SHP77 treated with DMSO at 0.1 percent for 48 hours (cell line): ENCODE measurements at places on chromosomes 1 and 21.

DNA sequence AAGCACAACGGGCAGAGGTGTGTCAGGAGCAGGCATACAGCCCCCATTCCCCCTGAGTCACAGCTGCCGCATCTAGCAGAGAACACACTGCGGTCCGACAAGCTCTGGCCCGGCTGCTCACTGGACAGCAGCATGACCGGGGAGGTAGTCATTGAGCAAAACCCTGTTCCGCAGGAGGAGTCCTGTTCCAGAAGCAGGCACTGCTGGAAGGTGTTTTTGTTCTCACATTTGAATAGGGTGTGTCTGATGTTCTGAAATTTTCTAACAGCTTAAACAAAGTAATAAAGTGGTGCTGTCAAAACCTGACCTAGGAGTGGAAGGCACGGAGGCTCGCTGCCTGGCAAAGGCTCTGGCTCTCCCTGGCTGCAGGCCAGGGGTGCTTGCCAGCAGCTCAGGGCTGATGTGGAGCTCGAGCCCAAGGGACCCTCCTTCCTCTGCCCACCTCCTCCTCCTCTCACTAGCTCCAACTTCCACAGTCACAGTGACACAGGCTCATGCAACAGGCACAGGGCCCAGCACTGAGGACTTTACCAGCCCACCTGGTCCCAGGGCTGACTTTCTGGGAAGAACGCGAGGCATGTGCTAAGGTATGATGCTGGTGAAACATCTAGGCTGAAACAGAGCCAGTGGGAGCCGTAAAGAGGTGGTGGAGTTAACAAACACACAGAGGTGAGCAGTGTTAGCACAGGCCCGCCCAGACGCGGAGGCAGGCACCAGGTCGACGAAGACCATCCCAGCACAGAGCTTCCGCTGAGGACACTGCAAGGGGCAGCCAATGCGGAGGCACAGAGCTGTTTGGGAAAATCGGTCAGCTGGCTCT is 118.6 kb upstream of the IFFO2 start:
- DNase-seq = no peak

DNA sequence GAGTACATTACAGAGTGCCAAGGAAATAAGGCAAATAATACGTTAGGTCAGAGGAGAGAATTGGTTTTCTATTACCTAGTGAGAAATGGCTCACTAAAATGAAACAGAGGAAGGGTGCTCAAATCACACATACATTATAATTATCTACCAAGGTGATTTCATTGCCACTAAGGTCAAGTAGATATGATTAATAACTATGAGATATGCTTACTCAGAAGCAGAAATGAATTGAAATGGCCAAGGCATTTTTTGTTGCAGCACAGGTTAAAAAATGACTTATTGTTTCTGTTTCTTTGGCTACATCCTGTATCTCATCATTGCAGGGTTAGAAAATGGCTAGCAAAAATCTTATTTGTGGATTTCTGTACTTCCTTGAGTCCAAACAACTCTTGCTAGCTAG is 154.5 kb upstream of the GORAB start:
- no peak for DNase-seq

DNA sequence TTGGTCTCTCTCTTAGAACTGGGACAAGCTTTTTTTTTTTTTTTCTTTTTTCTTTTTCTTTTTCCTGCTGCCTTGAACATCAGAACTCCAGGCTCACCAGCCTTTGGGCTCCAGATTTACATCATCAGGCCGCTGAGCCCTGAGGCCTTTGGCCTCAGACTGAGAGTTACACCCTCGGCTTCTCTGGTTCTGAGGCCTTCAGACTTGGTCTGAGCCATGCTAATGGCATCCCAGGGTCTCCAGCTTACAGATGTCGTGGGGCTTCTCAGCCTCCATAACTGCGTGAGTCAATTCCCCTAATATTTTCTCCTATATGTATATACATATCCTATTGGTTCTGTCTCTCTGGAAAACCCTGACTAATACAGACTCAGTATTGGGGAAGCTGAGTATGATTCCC is 36.5 kb upstream of the RC3H1 start:
- no peak for DNase-seq

- DNase-seq = no peak
Observed at GRCh38 chr1:74818661-74819456, 85.9 kb downstream of the TYW3 start.

- no peak for DNase-seq
Observed at GRCh38 chr1:200558866-200559459, 61.6 kb downstream of the KIF14 start.

- no peak for DNase-seq
Observed at GRCh38 chr1:85196358-85196757, 4.5 kb downstream of the SYDE2 start.

GRCh38 chr1:44803312-44804095 is 3.3 kb downstream of the PLK3 start:
- DNase-seq = no peak

GRCh38 chr1:1680912-1681273 is 11.7 kb downstream of the SLC35E2B start:
- no peak for DNase-seq

DNA sequence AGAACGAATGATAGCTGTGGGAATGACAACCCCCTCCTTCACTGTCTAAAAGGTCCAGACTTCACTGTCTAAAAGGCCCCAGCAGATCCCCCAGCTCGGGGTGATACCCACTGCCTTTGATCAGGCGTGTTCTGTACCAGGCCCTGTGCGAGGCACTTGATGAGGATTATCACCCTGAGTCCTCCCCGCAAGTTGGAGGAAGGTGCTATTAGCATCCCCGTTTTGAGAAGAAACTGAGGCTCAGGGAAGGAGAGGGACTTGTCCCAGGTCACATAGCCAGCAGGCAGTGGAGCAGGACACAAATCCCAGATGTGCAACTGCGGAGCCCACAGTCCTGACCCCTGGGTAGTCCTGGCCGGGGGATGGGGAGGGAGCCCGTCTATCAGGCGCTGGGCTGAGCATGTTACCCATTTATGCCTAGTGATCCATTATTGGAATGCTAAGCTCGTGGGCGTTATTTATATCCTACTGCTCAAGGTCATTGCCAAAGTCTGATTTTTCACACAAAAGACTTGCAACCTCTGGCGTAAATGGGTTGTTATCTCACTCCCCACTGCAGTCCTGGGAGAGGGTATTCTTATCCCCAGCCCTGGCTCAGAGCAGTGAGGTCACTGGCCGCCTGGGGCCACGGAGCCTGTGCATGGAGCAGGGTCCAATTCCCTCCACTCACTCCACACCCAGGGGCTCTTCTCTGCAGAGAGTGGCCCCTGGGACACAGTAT is 722.2 kb downstream of the MATN1 start:
- no peak for DNase-seq

GRCh38 chr1:163395790-163396189 is 74.0 kb downstream of the NUF2 start:
- no peak for DNase-seq

- DNase-seq = no peak
Observed at GRCh38 chr1:65717815-65718454, 74.8 kb upstream of the PDE4B start.

DNA sequence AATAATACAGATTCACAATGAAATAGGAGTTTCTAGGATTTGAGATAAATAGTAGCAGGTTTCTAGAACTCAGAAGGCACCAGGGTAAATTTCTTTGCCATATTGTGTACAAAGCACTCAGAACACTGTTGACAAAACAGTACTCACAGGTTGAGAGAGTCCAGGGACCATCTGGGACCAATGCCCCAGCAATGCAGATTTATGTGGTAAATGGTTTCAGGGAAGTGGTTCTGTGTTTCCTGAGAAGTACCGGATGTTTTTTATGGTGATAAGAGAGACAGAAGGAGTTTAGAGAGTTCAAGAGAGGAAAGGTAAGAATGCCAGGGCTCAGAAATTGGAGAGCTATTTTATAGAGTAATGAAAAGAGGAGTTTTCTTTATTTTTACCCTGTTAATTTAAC is 29.6 kb upstream of the DIPK1A start:
- no peak for DNase-seq

GRCh38 chr1:209387969-209388329 is 195.6 kb upstream of the CAMK1G start:
- no peak for DNase-seq

- DNase-seq = no peak
Observed at GRCh38 chr1:9080705-9081291, 11.4 kb upstream of the SLC2A5 start.

- no peak for DNase-seq
Observed at GRCh38 chr1:109969146-109969829, 15.3 kb upstream of the AHCYL1 start.

- DNase-seq = no peak
Observed at GRCh38 chr1:43063394-43064219, 104.9 kb upstream of the SLC2A1 start.

- DNase-seq = no peak
Observed at GRCh38 chr1:183778568-183779433, 26.1 kb upstream of the RGL1 start.

GRCh38 chr1:213443415-213443814 is 392.4 kb downstream of the RPS6KC1 start:
- DNase-seq = no peak

DNA sequence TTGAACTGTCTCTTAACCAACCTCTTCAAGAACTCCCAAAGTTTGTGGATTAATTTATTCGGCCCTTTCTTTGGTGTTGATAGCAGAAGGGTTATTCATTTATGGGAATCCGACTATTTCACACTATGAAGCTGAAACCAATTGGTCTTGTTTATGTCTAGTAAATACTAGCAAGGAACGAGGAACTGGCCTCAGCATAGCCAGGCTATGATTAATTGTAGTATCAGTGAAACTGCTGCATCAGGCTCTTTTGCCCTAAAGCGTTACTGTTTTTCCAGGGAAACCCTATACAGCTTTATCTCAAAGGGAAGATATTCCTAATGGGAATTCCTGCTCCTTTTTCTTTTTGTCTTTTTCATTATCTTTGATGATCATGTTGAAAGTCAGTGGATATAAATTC is 35.1 kb downstream of the CLEC20A start:
- DNase-seq = no peak

GRCh38 chr1:67324068-67324467 is 16.4 kb downstream of the IL12RB2 start:
- no peak for DNase-seq

DNA sequence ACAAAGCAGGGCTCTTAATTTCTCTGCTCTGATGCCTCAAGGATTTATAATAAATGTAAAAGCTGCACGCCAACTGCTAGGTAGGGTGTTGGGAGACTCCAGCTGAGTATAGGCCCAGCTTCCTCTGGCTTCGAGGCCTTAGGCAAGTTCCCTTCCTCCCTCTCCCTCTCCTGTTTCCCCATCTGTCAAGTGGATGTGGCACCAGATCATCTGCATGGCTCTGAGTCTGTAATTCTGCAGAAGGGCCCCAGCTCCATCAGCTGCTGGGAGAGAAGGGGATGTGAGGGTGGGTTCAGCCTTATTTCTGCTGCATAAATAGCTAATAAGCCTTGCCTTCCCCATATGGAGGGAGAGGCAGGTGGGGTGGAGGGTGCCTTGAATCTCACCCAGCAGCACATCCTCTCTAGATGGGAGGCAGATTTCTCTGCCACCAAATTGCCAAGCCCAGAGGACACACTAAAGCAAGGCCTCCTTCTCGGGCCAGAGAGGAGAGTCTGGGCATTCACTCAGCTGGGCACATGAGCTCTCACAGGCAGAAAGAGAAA is 3.8 kb downstream of the TRIM62 start:
- DNase-seq = no peak

DNA sequence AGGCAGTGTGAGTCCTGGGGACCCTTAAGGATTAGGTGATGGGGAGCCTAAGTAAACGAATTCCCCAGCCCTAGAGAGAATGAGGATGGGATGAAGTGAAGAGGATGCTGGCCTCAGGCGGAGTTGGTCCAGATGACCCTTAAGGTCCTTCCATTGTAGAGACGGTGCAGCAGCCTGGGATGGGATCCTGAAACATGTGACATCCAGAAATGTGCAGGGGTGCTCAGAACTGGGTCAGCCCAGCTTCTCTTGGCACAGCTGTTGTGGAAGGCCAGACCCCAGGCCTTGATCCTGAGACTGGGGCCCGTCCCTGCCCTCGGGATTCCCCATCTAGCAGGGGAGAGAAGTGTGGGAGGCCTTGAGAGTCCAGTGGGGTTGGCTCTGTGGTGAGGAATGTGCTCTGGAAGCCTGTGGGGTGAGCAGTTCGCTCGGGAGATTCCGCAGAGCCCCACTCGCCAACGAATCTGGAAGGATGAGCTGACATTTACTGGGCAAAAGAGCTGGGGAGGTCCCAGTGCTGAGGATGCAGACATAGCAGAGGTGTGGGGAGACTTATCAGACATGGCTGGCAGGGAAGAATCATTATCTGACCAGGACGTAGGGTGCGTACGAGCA is 28.1 kb downstream of the A3GALT2 start:
- no peak for DNase-seq

DNA sequence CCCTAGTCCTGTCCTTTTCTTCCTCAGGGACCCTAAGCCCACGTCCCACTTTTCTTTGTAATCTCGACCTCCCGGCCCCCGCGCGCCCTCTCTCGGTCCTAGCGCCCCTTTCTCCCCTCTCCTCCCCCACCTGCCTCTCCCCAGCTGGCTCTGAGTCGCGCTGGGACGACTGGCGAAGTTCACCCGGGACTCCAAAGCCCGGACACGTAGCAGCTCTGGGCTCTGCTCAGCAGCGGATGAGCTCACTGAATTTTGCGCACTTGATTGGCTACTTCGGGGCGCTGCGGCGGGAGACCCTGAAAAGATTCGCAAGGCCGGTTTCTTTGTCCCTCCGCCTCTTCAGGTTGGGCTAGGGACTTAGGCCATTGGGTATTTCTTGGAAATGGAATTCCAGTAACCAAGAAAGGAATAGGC is 16.3 kb upstream of the ACKR1 start:
- DNase-seq = no peak

DNA sequence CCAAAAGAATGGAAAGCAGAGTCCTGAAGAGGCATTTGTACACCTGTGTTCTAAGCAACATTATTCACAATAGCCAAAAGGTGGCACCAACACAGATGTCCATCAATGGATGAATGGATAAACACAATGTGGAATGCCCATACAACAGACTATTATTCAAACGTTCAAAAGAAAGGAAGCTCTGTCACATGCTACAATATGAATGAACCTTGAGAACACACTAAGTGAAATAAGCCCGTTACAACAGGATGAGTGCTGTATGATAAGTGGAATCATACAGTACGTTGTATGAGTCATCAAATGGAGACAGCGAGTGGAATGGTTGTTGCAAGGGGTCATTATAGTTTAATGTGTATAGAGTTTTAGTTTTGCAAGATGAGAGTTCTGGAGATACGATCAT is 80.1 kb downstream of the SH3BGR start:
- no peak for DNase-seq

GRCh38 chr21:41763996-41764395 is 2.9 kb downstream of the RIPK4 start:
- DNase-seq = no peak

DNA sequence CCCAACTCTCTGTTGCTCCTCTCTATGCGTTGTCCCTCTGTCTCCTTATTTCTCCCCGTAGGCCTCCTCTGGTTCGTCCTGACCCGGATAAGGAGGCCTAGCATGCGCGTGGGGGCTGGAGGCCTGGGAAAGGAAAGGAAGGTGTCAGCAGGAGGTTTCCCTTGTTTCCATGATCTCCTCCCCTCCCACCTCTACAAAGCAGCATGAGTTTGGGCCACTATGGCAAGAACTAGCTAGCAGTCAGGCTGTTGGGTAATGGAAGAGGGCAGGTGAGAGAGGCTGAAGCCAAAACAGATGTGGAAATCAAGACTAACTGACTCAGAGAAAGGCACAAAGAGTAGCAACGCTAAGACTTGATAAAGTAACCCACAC is 687 bp upstream of the SEMA6C start:
- no peak for DNase-seq
